ENCODE measurements at places on chromosomes 6 and 20.

- peak; percentile 59 for DNase-seq
Observed at GRCh38 chr6:170271771-170272314, 19.0 kb downstream of the DLL1 start.

DNA sequence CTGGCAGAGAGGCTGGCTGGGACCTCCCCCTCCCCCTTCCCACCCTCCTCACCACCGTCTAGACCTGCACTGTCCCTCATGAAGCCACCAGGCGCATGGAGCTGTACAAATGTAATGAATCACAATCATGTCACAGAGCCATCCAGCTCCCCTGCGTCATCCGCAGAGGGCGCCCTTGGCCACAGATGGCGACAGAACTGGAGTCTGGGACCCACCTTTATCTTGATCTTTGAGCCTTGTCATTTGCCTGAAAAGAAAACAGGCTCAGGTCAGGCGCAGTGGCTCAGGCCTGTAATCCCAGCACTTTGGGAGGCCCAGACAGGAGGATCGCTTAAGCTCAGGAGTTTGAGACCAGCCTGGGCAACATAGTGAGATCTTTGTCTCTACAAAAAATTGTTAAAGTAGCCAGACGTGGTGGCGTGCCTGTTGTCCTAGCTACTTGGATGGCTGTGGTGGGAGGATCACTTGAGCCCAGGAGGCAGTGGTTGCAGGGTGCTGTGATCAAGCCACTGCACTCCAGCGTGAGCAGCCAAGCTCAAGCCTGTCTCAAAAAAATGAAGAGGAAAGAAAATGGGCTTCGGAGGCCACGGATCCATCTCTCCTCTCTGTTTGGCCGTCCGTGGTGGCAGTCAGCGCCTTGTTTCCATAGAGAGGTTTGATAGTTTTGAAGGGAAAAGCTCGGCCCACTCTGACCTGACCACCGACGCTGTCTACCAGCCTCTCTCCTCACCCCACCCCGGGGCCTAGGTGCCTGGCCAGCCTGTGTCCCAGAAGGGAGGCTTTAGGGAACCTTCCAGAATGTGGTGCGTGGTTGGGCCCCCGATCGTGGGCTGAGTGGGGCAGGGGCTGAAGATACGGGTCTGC, 6.2 kb downstream of the COL9A3 start:
- DNase-seq, result no peak

DNA sequence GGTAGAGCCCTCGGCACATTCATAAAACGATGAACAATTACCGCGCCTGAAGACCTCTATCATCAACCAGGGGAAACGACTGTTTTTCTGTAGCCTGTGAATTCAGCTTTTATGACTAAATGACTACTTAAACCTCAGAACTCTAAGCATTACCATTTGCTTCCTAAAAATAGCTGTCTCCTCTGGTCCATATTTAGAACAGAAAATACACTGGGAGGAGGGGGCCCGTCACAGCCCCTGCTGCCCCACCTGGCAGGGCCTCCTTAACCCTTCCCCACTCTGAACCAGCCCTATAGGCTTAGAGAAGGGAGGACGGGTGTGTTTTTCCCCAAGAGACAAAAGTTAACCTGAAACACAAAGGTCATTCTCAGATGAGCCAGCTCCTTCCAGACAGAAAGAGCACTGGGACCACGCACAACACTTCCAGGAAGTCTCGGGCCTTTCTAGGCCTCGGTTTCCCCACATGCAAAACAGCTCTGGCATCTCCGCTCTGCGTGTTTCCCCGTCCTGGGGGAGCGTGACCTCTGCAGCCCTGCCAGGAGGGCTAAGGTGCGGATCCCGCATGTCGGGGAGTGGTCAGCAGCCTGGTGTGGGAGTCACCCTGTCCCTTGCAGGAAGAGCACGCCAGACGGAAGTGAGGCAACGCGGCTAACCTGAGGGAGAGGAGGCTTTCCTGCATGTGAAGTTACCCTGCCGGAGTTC, 193.9 kb downstream of the DLL1 start:
- DNase-seq, result no peak

GRCh38 chr6:21985904-21986303, 310.9 kb downstream of the PRL start:
- DNase-seq, result no peak

DNA sequence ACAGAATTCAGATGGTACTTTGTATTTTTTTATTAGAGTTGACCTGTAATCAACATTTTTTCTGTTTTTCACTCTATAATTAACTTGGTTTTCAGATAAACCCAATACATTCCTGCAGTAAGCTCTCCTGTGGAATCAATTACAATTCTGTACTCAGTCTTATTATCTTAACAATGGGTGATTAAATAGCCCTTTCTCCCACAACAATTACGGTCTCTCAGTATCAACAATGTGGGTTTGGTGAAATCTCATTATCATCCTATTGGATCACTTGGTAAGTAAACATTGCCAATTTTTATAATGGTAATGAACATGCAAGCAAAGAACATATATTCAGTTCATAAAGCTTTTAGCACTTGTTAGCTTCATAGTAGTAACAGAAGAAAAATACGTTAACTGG, 438.9 kb upstream of the EPHA7 start:
- DNase-seq, result no peak

- no peak for DNase-seq
Observed at GRCh38 chr6:106600329-106600728, 29.0 kb downstream of the RTN4IP1 start.

GRCh38 chr6:158266131-158266530, 46.1 kb upstream of the TULP4 start:
- DNase-seq, result no peak

Data from stimulated activated CD4-positive, alpha-beta T cell treated with anti-CD3 and anti-CD28 coated beads, Interleukin-15, amount 100 ng/mL, for 1 hour (primary cell).